GM20000 (cell line): ENCODE measurements at places on chromosomes 1 and 21.

GRCh38 chr1:235442788-235443429 lies 61.3 kb downstream of the B3GALNT2 start:
- no peak for DNase-seq

GRCh38 chr21:39182484-39183271 lies 573 bp downstream of the PSMG1 start:
- no peak for DNase-seq

GRCh38 chr1:58949551-58950220 lies 165.8 kb upstream of the JUN start:
- DNase-seq, result no peak

- DNase-seq, result no peak
Observed at GRCh38 chr1:152970495-152970894, at the start of gene SPRR4. Gene SPRR4 (plus strand): TSS chr1:152970648. CDS start chr1:152971891, 1,243 bp downstream.

- DNase-seq, result no peak
Observed at GRCh38 chr1:71831646-71832045, 450.7 kb downstream of the NEGR1 start.
